Erythroblast (primary cell): ENCODE measurements at places on chromosomes 7 and 10.

- DNase-seq: no peak
Measured at GRCh38 chr7:69438584-69439412, 159.5 kb upstream of the AUTS2 start.

DNA sequence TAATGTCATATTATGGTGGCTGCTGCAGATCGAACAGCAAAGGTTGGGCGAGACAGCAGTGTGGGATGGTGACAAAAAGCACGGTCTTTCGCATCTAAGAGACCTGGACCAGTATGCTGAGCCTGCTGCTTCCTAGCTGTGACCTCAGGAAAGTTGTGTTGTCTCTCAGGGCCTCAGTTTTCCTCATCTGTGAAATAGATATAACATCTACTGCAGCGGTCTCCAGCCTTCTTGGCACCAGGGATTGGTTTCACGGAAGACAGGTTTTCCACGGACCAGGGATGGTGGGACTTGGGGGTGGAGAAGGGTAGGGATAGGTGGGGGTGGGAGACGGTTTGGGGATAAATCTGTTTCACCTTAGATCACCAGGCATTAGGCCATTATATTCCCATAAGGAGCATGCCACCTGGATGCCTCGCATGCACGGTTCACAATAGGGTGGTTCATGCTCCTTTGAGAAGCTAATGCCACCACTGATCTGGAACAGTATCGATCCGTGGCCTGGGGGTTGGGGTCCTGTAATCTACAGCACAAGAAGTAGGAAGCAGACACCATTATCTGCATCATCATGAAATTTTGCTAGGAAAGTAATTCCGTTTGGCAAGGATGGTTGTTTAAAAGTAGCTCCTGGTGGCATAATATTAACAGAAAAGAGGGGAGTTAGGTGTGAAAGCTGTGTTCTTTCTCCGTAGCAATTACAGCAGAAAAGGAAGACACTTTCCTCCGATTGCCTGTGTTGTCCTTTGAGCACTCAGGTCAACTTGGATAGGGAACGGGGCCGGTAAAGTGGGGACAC is 10.8 kb downstream of the KLF6 start:
- DNase-seq: peak; percentile 32

DNA sequence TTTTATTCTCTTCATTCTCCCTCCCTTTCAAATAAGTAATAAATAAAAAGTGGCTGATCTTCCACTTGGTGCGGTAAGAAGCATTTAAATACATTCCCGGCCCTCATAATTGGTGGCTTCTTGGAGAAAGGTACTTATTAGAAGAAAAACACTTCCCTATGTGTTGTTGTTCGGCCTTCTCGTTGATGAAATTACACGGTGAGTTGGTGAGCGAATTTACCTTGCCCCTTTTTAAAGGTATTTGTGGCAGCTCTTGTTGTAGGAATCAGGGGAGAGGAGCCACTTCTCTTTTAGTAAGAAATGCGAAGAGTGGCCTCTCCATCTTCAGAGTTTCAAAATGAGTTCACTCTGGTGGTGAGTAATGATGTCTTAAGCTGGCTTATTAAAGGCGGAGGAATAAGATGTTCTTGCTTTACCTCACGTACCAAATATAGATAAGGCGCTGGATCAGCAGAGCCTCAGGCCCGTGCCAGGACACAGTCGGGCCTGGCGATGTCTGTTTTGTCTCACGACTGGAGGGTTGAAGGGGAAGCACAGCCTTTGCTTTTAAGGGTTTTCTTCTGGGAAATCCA is 135.9 kb downstream of the CUX1 start:
- DNase-seq: no peak

GRCh38 chr10:62025134-62025794 is 123.8 kb downstream of the ARID5B start:
- no peak for DNase-seq

GRCh38 chr10:6465437-6465836 is 114.6 kb downstream of the PRKCQ start:
- DNase-seq: no peak

- DNase-seq: no peak
Measured at GRCh38 chr7:119514326-119514725, 758.6 kb upstream of the KCND2 start.

GRCh38 chr10:63204667-63205391 is 71.7 kb downstream of the NRBF2 start:
- DNase-seq: no peak

GRCh38 chr10:124287791-124288190 is 130.9 kb downstream of the OAT start:
- DNase-seq: no peak

- no peak for DNase-seq
Measured at GRCh38 chr7:18216270-18216669, 188.6 kb upstream of the PRPS1L1 start.

GRCh38 chr10:31677195-31678138 is 251.2 kb downstream of the ARHGAP12 start:
- DNase-seq: no peak

GRCh38 chr7:97446361-97446760 is 285.5 kb upstream of the TAC1 start:
- DNase-seq: no peak

- peak; percentile 76 for DNase-seq
Measured at GRCh38 chr10:3668276-3668965, 116.6 kb downstream of the KLF6 start.

DNA sequence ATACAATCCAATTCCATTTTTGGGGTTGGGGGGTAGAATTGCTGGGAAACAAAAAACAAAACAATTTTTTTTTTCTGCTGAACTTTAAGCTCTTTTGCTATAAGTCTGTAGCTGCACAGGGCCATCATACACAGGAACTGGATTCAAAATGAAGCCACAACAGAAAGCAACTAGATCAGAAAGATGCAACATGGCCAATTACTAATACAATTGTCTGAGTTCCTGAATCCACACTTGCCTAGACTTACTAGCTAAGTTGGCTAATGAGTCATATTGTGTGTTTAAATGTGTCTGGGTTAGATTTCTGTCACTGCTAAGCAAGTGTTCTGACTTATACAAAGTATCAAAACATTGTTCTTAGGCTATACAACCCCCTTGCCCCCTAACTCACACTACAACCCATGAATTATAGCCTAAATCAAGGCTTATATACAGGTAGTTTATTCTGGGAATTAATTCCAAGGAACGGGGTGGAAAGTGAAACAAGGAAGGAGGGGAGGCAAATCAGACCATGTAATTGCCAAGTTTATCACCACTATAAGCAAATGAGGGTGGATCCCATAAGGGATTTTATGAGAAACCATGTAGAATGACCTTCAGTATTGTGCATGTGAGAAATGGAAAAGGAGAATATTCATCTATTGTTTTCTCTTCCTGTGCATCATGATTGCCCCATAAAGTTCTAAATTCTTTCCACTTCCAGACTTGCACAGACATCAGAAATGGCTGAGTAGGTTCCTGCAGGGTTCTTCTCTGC is 337.9 kb upstream of the SORCS1 start:
- DNase-seq: no peak

- DNase-seq: no peak
Measured at GRCh38 chr10:89978081-89978480, 276.7 kb downstream of the KIF20B start.

DNA sequence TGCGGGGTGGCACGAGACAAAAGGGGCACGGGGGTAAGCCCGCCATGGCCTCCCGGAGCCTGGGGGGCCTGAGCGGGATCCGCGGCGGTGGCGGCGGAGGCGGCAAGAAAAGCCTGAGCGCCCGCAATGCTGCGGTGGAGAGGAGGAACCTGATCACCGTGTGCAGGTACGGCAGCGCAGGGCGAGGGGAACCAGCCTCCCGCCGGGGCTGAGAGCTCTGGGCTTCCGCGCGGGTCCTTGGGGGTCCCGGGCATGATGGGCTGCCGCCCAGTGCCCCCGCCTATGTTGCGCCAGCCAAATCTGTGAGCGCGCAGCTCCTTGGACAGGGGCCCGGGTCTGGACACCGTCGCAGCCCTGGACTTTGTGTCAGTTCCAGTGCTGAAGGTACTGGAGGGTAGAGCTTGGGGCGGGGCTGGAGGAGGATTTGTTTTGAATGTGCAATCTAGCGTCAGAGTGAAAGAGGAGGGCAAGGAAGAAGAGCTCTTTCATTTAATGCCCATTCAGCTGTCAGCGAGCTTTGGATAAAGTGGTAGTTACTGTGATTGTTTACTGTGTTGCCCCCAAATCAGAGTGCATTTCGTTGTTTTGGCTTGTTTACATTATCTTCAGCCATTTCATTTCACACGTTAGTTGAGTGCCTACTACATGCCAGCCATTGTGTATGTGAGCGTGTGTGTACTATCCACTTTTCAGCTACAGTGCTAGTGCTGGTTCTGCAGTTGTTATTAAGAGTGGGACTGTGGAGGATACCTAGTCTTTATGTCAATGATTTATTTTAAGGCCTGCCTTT is 777 bp downstream of the RUNDC3B start:
- peak; percentile 16 for DNase-seq

GRCh38 chr10:77121829-77122228 is 515.8 kb downstream of the KCNMA1 start:
- DNase-seq: no peak

- no peak for DNase-seq
Measured at GRCh38 chr10:88154596-88155250, 291.3 kb downstream of the PTEN start.

GRCh38 chr7:25887266-25887665 is 264.7 kb upstream of the NFE2L3 start:
- DNase-seq: no peak

DNA sequence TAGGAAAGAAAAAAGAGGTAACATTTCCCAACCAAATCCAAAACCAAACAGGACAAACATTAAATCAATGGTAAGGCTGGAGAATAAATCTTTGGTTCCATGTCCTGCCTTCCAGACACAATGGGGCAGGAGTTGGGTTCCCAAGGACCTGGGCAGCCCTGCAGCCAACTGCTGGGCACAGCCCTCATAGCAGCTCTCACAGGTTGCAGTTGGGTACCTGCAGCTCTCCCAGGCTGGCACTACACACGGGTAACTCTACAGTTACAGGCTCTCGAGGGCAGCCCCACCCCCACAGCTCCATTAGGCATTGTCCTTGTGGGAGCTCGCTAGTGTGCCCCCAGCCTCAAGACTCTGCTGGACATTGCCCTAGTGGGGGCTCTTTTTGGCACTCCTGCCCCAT is 7.5 kb downstream of the GRB10 start:
- no peak for DNase-seq

- DNase-seq: no peak
Measured at GRCh38 chr10:77077316-77077945, 560.2 kb downstream of the KCNMA1 start.

DNA sequence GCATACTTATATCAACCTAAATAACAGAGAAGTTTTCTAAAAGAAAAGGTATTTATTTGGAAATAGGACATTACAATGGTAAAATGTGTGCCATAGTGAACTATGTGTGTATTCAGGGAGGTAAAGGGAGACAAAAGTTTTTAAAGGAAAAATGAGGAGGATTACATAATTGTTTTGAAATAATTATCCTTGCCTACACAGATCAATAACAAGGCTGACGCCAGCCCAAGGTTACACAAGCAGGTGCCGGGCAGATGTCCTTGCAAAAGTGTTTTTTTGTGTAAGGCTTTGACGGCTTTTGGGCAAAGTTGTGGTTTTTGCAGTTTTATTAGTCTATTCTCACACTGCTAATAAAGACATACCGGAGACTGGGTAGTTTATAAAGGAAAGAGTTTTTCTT is 22.7 kb upstream of the SLC35B4 start:
- no peak for DNase-seq

- DNase-seq: no peak
Measured at GRCh38 chr10:547591-548081, 141.8 kb downstream of the DIP2C start.

- DNase-seq: peak; percentile 15
Measured at GRCh38 chr10:73517166-73517888, 21.5 kb upstream of the PPP3CB start.

DNA sequence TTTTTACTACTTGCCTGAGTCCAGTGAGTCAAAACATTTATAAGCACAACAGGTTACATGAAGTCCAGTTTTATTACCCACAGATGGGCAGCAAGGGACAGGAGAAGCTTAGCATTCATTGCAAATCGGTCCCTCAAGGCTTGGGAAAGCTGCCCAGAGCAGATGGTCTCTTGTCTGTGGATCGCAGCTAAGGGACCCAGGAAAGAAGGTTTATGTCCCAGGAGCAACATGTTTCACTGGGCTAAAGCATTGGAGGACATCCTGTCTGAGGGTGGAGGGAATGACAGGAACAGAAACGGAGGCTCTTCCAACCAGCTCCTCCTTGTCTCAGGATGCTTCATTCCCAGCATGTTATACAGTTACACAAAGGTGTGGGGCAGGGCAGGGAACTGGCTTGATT is 39.3 kb downstream of the TRIM24 start:
- no peak for DNase-seq

GRCh38 chr10:132547421-132547861 is 9.9 kb downstream of the INPP5A start:
- DNase-seq: no peak

DNA sequence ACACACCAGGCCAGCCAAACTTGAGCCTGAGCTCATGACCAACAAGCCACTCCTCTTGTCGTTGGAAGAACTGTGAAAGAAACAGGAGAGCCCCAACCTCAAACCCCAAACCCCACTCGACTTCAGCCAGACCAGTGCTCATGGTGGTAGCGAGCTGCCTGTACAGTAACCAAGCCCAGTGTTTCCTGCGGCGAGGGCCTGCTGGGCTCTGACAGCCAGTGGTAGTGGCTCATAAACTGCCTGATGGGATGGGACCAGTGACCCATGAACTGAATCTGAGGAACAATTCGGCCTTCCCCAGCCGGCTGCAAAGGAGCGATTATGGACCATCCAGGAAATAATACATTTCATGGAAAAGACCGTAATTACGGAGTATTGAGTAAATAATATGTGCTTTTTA is 191.9 kb downstream of the RPS24 start:
- DNase-seq: no peak

GRCh38 chr7:91618776-91619765 is 261.4 kb downstream of the MTERF1 start:
- DNase-seq: no peak

DNA sequence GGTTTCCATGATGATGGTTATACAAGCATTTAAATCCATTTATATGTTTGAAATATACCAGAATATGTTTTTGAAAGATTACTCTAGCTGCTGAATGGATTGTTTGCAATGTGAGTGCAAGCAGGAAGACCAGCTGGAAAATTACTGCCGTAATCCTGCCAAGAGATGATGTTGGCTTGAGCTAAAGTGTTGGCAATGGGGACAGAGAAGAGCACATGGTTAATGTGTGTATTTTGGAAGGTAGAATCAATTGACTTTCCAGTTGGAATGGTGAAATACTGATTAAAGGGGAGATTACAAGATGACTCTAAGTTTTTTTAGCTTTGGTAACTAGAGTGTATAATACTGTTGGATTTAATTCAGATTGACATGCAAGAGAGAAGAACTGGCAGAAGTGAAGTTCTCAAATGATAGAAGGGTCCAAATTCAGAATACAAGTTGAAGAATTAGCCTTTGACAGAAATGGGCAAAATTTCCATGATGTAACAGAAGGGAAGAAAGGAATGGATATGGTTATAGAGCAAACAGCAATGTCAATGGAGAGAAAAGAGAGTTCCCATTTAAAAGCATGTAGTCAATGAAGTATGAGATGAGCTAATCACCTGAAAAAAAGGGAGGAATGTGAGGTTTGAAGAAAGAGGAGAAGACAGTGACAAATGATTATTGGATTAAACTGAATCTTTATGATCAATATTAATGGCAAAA is 422.0 kb downstream of the CDC14C start:
- no peak for DNase-seq
